ENCODE measurements at places on chromosomes 12 and 14.

GRCh38 chr12:6647083-6647604 is at the start of gene ACRBP:
TSS of gene ACRBP (minus strand) at chr12:6647432. CDS start at chr12:6647366, 66 bp downstream.
- no peak for DNase-seq

- DNase-seq: no peak
These were observed 138.5 kb downstream of the NDUFA12 start for GRCh38 chr12:94864987-94865386.

DNA sequence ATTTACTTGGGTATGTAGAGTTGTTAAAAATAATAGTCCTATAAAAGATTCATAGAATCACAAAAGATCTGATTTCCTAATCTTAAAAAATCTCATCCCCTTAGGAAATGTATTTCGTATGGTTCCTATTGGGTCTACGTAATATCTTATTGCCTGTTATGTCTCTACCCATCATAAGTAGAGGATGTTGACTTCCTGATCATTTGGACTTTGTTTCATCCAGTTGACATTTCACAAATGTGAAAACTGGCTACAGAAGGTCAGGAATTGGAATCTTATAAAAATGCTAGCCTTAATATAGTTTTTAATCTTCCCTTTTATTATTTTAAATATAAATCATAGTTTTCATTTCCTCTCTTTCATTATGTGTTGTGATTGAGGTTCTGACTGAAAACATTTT is 45.2 kb downstream of the TDP1 start:
- DNase-seq: no peak

- DNase-seq: no peak
These were observed 417.7 kb upstream of the ATXN7L3B start for GRCh38 chr12:74119811-74120362.

GRCh38 chr14:31271648-31272047 is 64.1 kb upstream of the HECTD1 start:
- no peak for DNase-seq

DNA sequence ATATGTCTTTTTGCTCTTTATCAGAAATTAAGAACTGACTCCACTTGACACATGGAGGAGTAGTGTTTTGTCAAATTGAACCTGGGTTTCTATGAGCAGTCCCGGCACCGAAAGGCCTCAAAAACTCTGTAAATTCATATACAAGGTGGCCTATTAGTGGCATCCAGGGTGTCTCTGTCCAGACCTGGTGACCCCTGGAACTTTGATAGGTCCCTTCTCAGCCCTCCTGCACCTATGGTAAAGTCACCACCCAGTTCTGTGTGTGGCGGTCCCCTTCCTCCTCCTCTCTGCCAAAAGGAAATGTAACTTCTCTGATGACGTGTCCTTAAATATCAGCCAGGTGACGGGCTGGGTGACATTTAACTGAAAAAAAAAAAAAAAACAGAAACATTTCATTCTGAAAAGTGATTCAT is 204.0 kb upstream of the FOXN3 start:
- DNase-seq: no peak

DNA sequence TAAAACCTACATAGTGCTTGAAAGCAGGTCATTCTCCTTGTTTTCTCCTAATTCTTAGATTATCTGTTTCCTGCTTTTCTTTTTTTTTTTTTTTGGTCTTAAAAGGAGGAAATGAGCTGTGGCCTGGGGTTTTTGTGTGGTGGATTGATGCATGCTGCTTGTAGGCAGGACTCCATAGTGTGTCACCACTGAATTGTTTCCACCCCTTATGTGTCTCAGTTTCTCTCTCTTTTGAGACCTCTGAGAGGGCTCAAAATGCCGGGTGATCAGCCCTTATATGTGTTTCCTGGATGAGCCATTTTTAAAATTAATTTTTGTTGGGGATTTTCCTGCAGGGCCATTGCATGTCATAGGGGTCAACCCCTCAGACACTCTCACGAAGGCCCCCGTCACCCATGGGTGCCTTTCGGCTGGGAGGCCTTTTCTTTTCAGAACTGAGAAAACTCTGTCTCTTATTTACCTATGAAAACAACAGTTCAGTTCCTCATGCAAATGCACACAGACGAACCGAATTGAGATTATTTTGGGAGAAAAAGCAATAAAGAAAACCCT is 32.0 kb upstream of the LRRK2 start:
- no peak for DNase-seq

DNA sequence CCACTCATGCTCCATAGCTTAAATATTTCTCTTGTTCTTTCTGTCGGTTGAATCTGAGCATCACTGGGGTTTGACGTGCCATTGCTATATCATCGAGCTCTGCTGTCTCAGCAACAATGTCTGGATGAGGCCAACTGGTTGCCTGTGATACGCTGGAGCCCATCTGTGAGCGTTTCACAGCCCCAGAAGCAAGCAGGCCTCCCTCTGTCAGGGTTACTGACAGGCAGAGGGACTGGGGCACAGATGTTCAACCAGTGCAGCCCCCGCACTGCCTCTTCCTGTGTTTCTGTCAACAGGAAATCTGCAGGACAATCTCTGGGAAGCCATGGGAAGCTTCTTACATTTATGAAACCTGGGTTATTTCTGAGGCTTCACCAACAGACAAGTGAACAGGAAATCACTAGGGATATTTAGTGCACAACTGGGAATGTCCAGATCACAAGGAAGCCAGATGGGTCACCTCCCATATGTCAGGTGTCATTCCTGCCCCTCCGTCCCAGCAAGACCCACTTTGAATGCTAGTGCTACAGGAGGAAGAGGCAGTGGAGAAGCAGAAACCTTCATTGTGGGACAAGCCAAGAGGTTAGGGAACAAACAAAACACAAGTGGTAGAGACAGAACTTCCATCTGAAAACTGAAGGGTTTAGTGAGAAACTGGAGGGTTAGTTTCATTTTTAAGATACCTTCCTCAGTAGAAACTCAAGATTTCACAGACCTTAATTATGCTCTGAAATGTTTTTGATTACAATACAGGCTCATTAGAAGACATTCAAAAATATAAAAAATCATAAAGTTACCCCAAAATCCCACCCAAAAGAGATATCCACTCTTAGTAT is 24.1 kb downstream of the DMAC2L start:
- DNase-seq: no peak

DNA sequence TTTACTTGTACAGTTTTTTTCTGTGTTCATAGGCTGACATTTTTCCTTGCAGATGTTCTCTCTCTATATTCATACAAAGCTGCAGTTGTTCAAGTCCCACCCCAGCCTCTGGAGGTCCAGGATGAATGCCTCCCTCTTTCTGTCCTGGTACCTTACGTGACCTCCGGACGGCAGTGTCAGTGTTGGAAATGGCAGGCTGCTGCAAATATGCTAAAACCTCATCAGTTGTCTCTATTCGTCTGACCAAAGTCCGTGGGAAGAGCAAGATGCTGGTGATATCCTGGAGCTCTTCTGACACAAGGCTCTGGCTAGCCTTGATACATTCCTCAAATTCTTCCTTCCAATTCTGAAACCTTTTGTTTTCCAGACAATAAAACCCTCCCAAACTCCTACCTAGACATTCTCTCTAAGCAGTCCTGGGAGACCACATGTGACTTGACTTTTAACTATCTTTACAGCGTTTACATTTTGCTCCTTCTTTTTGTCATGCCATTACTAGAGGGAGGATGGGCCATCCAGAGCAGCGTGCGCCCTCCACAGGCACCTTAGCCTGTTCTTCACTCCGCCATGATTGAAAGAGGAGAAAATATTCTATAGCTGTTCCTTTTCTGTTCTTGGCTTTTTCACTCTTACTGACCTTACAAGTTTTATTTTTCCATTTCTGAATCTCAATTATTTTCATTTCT is 143.6 kb downstream of the RGS6 start:
- DNase-seq: no peak

Measured in NCI-H1436 treated with DMSO at 0.1 percent for 48 hours (cell line).